CD14-positive monocyte (primary cell): ENCODE measurements at places on chromosomes 5 and 9.

DNA sequence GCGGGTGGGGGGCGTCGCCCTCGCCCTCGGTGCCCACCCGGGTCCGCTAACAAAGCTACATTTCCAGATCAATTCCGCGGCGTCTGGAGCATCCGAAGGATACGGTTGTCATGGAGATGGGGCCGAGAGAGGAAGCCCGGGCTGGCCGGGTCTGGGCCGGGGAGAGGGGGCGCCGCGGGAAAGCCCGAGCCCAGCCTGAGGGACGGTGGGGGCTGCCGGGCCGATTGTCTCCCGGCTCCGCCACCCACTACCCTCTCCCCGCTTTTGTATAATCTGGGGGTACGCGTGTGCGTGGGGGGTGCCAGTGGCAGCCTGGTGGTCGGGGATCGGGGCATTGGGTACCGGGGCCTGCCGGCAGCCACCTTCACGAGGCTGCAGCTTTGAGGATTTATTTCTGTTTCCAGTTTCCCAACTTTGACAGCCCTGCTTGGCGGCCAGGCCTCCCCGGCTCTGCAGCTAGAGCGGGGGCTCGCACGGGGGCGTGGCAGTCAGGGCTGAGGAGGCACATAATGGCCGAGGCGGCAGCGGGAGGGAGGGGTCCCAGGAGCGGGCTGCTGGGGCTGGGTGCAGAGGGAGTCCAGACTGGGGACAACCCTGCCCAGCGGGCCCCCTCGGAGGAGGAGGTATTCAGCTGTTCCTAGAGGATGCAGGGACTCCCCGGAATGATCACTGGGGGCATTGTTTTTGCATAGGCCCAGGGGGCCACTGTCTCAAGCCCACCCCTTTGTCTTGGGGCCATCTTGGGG lies 626 bp downstream of the PSD2 start:
- DNase-seq, result no peak

DNA sequence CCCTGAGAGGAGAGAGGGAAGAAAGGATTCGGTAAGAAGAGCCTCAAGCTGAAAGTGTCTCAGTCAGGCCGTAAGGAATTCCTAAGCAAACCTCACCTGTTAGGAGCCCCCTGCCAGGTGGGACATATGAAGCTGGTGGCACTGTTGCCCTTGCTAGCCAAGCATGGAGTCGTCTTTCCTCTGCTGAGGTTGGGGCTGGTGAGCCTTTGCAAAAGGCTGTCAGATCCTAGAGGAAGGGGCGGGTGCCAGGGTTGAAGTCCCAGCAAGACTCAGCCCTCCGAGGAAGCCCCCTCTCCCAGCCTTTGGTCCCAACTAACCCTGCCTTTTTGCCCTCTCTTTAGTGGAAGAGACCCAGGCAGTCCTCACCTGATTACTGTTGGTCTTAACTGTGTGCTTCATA lies 5.5 kb upstream of the SMIM32 start:
- DNase-seq, result no peak

DNA sequence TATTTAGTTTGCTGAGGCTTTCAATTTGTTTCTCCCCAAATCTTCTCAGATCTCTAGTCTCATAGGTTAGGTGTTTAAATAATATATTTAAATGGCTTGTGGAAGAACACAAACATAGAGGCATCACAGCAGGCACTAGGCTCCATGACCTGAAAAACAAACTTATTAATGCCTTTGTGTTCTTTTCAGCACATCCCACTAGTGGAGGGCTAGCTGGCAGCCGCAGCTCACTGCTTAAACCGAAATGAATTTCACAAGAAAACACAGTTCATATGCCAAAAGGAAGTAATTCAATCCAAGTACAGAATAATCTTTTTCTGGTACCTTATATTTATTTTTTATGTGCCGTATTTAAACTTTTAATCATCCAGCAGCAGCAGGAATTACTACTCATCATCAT lies 382.5 kb downstream of the PLK2 start:
- no peak for DNase-seq

DNA sequence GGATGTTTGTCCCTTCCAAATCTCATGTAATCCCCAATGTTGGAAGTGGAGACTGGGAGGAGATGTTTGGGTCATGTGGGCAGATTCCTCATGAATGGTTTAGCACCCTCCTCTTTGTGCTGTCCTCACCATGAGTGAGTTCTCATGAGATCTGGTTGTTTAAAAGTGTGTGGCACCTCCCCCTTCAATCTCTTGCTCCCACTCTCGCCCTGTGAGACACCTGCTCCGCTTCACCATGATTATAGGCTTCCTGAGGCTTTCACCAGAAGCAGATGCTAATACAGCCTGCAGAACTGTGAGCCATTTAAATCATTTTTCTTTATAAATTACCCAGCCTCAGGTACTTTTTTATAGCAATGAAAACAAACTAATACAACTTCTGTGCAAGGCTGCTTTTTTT lies 127.3 kb upstream of the CCDC152 start:
- DNase-seq, result no peak

DNA sequence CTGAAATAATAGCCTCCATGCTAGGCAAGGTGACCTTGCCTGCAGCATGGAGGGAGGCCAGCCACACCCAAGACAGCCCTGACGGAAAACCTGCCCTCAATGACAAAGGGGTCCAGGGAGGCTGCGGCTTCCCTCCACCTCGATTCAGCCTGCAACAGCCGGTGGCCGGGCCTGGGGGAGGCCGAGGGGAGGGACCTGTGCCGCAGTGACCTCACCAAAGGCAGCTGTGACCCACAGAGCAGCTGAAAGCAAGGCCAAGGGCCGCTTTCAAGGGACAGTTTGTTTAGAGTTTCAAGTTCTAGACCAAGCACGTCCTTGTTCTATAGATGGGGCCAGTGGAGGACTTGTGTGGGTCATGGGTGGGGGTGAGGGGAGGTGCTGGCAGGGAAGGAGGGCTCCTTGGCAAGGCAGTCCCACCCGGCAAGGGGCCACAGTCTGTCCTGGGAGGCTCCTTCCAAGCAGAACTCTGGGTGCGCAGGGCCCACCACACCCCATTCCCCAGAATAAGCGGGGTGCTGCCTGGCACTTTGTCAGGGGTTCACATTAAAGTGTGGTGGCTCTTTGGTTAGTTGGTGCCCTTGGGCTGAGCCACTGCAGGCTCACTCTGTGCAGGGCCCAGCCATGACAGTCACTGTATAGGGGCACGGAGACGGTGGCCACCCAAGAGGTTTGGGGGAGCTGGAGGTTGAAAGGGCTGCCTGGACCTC lies 226.5 kb downstream of the FANCC start:
- no peak for DNase-seq

- DNase-seq, result no peak
Measured at GRCh38 chr5:56566374-56567249, 248.7 kb upstream of the MAP3K1 start.

DNA sequence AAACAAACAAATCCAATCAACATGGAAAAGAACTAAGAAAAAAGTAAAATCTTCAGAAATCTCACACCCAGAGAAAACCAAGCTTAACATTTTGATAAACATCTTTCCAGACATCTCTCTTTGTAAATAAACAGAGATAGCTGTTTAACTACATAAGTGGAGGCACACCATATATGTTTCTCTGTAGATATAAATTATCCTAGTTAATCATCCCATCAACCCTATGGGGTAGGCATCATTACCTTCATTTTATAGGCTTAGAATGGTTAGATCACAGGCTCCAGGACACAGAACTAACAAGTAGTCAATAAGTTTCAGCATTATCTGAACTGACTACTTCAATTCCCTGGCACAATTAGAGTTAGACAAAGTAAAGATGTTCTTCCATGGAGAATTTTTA lies 22.4 kb upstream of the NDFIP1 start:
- no peak for DNase-seq

- no peak for DNase-seq
Measured at GRCh38 chr5:33494466-33494865, 53.7 kb downstream of the TARS1 start.

DNA sequence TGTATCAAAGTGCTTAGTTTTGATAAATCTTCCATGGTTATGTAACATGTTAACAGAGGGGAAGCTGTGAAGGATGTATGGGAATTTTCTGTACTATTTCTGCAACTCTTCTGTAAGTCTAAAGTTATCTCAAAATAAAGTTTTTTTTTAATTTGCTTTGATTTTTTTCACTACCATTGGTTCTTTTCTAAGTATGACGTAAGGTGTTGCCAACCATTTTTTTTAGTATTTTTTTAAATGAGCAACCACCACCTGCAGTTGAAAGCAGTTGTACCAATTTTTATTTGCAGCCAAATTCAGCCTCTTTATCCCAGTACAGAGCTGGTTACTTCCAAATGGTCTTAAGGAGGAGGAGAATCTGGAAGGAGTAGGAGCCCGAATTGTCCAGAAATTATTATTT lies 192.2 kb downstream of the CHSY3 start:
- DNase-seq, result no peak

DNA sequence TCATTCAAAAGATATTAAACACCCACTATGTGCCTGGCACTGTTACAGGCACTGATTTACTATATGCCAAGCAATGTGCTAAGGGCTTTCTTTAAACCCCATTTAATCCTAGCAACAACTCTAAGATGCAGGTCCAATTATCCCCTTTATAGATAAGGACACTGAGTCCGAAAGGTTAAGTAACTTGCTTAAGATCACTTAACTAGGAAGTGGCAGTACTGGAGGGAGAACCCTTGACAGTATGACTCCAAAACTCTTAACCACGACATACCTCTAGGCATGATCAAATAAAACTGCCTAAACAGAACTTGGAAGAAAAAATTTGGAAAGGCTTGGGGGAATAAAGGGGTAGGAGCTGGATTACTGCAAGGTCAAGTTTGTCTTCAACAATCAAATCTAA lies 1.7 kb downstream of the RAB14 start:
- DNase-seq, result peak; percentile 32

DNA sequence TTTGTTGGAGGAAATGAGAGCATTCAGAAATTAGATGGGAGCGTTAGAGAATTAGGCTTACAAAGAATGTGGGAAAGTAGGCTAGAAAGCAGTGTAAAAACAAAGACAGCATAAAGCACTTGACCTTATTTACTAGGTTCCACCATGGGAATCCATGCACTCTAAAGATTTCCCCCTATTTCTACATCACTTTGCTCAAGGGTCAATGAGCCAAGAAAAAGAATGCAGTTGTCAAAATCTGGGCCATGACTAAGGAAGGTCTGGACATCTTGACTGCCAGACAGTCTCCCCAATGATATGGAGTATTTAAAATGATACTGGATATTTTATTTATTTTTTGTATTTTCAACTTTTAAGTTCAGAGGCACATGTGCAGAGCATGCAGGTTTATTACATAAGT lies 3.4 kb downstream of the TLR4 start:
- no peak for DNase-seq

- DNase-seq, result no peak
Measured at GRCh38 chr9:1050125-1050895, at the start of gene DMRT2. DMRT2 (plus strand) TSS chr9:1050357; CDS start chr9:1051614, 1,257 bp downstream.

- peak; percentile 15 for DNase-seq
Measured at GRCh38 chr5:168047043-168047668, 244.3 kb upstream of the WWC1 start.

GRCh38 chr9:112502175-112502946 lies 15.7 kb downstream of the KIAA1958 start:
- no peak for DNase-seq

- DNase-seq, result no peak
Measured at GRCh38 chr5:143742951-143743350, 69.0 kb upstream of the HMHB1 start.
